ENCODE measurements at places on chromosomes 5 and 9. TPM values are rescaled to one million over a fixed set of nuclear protein-coding genes. Genes with fewer than 3 reads are reported as not detected.

The TUSC1 gene
- 10.2 TPM for total RNA-seq

GRCh38 chr5:52255308-52255707, 532.4 kb upstream of the ITGA1 start:
- DNase-seq = no peak

The GFPT2 gene
- total RNA-seq = 7.5 TPM

- no peak for DNase-seq
Measured at GRCh38 chr5:145847499-145848497, 12.7 kb upstream of the PRELID2 start.

The LCN9 gene
- total RNA-seq = not detected

- DNase-seq = no peak
Measured at GRCh38 chr5:96579711-96580110, 82.5 kb upstream of the CAST start.
